Right kidney (tissue), 9 donors: ENCODE measurements at places on chromosomes 1 and 21.
A peak's percentile ranks its signal among the peaks of the same experiment; 100 is the strongest.

GRCh38 chr1:94709891-94710581 lies 110.1 kb upstream of the SLC44A3 start:
- no peak for DNase-seq

DNA sequence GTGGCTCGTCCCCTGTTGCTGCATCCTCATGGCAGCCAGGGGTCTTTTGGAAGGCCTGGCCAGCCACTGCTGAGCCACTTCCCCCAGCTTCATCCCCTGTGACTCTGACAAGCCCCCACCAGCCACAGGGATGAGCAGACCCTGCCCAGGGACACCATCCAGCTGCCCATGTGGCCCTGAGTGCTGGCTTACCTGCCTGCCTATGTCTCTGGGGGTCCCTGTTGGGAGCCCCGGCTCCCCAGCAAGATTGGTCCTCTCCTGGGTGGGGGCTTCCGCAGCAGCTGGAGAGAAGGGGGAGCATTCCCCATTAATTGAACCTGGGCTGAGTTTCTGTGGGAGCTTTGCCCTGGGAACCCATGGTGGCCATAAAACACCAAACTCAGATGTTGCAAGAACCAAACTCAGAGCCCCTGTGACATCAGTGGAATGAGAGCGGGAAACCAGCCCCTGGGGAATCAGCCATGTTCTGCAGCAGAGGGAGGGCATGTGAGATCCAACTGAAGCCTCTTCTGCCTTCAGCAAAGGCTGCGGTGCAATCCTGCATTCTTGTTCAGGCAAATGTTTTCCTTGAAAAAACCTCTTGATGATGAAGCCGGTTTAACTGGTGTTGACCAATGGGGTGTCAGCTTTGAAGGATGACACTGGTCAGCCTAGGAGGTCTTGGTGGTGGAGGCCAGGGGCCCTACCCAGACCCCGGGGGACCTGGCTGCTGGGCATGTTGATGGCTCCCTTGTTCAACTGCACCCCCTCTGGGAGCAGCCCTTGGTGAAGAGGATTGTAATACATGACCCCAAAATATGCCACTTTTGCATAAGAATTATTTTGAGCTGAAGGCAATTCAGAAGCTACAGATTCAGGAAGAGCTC lies 28.3 kb upstream of the COL18A1 start:
- DNase-seq: no peak

GRCh38 chr1:221690858-221691257 lies 51.0 kb downstream of the DUSP10 start:
- no peak for DNase-seq

- no peak for DNase-seq
Measured at GRCh38 chr1:215022741-215023141, 59.8 kb upstream of the KCNK2 start.

GRCh38 chr1:217097819-217098218 lies 374.6 kb upstream of the ESRRG start:
- no peak for DNase-seq

DNA sequence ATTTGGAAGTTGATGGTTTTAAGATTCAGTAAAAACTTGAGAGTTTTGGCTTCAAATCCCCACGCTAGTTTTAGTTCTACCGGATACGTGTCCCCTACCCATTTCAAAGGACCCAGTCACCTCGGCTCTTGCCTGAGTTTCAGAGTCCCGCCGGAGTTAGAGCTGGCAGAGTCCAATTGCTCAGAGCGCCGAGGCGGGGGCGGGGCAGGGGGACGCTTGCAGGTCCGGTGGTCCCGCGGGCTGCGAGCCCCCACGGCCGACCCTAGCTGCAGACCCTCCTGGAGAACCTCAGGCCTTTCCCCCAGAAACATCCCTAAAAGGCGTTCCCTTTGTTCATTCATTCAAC lies 765 bp upstream of the VPS45 start:
- peak; percentile 94 for DNase-seq

GRCh38 chr1:26225033-26225831 lies 8.8 kb upstream of the CEP85 start:
- DNase-seq: peak; percentile 65

- DNase-seq: no peak
Measured at GRCh38 chr1:157975228-157975950, 18.1 kb upstream of the KIRREL1 start.

- DNase-seq: peak; percentile 62
Measured at GRCh38 chr1:212606395-212607205, 2.0 kb upstream of the ATF3 start.

DNA sequence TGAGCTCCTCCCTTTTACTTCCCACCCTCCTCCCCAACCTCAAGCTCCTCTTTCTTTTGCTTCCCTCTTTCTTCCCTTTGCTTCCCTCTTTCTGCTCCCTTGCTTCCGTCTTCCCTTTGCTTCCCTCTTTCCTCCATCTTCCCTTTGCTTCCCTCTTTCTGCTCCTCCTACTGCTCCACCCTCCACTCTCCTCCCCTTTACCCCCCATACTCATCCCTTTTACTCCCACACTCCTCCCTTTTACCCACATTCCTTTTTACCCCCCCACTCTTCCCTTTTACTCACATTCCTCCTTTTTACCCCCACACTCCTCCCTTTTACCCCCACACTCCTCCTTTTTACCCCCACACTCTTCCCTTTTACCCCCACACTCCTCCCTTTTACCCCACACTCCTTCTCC lies 30.2 kb downstream of the PGBD5 start:
- no peak for DNase-seq

DNA sequence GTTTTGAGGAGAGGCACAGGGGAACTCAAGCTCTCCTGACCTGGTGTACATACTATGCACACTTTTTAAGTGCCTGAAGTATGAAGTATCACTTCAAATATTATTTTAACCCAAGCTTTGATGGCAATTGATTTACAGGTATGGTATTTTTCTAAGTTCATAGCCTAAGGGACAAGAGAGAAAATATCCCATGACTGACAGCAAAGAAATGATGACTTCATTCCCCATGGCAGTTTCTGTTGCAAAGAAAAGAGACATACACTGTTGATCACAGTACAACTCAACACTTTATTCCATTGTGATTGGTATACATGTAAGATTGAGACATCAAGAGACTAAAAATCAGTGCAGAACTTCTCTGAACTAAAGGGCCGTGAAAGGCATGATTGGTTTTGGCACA lies 41.8 kb upstream of the BCL10 start:
- DNase-seq: no peak

DNA sequence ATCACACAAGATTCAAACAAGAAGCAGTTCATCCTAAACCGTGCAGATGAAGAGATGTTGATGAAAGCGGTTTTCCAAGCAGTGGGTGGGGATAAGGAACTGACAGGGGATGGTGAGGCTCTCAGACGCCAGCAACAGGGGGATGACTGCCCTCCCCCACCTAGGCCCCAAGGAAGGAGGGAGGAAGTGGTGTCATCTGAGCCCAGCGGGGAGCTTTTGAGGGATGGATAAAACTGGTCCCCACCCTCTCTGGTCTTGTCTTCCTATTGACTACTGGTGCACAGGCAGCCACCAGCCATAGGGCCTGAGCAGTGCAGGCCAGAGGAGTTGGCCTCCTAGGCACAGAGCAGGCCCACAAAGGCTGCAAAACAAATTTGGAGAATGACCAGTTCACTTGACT lies 175.5 kb downstream of the HUNK start:
- DNase-seq: no peak

DNA sequence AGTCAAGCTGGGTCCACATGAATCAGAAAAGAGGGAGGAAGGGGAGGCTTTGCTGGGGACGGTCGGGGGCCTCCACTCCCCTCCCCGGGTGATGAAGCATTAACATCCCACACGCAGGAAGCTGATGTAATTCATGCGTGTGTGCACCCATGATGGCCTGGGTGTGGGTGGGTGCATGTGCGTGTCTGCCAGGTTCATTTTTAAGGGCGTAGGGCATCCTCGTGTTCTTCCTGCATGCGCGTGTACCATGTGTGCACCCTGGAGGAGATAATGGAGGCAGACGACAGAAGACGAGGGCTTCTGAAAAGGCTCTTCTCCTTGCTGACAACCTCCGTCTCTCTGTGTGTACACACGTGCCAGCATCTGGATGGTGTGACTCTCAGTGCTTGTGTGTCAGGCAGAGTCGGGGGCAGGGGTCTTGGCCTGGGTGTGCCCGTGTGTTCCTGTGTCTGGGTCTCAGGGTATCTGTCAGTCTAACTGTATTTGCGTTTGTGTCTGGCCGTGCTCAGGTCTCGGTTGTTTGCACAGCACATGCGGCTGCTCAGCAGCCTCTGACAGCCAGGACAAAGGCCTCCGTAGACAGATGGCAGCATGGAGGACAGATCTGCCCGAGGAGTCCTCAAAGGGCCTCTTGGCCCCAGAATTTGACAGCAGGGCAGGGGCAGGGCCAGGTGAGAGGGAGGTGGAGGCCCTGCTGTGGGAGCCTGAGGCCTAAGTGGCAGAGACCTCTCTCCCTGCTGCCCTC lies 2.4 kb downstream of the RAP1GAP start:
- no peak for DNase-seq

DNA sequence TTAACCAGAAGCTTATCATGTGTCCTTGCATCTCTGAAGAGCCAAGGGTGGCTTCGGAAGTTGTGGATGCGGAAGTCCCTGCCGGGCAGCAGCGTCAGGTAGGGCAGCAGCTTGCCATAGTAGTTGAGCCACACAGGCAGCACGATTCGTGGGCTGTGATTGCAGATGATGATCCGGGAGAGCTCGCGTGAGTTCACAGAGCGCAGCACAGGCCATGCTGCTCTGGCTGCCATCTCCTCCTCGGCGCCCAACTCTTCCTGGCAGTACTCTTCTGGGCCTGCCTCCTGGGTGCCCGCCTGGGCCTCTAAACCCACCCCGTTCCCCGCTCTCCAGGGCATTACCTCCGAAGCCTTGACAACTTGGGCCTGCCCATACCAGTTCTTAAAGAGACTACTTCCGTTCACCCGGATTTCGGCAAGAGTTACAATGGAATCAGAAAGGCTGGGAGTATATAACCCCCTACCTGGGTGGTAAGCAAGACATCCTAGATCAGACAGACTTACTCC lies at the start of gene VHLL:
TSS of gene VHLL (minus strand) at position 456 of the 506 bp plus-strand sequence. CDS start at position 338, 118 bp downstream.
- DNase-seq: no peak

DNA sequence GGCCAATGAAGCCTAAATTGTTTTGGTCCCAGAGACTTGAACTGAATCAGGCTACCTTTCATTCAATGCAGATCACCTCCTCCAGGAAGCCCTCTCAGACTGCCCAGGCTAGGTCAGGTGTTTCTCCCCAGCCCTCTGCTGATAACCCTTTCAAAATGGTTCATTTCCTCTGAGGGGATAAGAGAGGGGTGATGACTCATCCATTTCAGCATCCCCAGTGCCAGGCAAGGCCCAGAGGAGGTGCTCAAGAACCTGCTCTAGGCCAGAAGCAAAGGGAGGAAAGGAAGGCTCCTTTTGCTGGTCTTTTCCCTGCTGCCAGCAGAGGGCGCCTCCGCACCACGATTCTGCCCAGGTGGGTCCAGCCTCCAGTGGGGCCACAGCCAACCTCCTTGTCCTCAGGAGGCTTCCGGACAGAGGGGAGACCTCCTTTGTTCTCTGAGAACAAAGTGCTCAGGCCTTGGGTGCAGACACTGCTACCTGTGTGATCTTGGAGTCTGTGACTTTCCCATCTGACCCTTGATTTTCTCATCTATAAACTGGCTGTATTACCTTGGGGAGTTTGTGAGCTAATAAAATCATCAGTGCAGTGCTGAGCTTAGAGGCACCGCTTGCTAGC lies 45.3 kb upstream of the ARHGEF10L start:
- peak; percentile 33 for DNase-seq

DNA sequence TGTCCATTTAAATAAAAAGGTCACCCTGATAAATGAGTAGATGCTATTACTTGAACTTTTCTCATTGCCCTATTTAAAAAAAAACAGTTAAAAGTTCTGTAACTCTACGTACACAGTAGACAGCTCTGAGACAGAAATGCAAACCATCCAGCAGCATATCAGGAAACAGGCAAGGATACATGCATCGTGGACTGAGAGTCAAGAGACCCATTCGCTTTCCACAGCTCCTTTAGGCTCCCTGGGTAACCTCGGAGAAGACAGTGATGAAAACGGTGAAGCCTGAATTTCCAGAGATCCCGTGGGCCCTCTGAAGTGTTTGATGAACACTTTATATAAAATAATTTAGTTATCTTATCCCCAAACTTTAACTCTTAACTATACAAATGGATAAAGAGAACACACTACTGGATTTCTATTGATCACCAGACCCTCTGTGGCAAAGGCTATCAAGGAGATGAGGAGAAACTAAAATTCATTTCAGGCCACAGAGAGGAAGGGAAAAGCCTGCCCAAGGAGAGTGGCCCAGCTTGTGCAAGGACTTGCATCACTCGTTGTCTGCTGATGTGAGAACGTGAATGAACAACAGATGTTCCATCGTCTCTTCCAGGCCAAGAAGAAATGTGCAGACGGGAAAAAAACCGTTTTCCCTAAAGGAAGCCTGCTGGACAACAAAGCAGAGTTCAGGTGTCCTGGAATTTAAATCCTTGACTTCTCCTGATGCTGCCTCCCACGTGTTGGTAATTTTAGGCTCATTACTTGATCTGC lies 131.0 kb downstream of the TGFBR3 start:
- no peak for DNase-seq

- DNase-seq: no peak
Measured at GRCh38 chr1:206937425-206937824, 8.8 kb downstream of the PIGR start.

DNA sequence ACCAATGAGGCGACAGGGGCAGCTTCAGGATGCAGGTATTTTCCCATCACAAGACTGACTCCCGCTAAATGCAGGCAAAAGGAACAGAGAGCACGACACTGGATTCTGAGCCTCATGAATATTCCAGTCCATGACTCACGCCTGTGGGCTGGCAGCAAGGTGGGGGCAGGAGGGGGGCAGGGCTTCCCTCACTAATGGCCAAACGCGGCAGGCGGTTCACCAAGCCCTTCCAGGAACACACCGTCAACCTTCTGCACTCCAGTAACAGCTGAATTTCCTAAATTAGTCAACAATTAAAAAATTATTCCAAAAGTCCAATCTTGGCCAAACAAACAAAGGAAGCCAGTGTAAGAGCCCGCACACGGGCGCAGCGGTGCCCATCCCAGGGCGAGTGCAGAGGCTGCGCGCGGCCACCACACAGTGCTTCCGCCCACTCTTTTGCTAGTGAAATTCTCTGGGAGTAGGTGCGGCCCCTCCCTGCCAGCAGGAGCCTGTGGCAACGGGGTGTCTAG lies 12.5 kb upstream of the GPR153 start:
- peak; percentile 54 for DNase-seq

- DNase-seq: no peak
Measured at GRCh38 chr21:17461582-17461981, 51.3 kb upstream of the CXADR start.

DNA sequence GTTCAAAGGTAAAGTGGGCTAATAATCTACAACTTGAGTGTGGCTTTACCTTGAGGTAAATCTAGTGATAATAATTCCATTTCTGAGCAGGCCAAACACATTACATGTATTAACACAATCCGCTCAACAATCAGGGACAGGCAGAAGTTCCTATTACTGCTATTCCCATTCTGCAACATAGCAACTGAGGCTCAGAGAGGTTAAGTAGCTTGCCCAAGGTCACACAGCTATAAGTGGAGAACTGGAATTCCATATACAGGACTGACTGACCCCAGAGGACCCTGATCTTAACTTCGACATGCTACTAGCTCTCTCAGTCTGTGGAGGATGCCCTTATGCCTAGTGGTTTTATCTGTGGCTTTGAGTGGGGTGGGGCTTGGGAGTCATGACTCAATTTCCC lies 110.1 kb downstream of the TRABD2B start:
- no peak for DNase-seq

- DNase-seq: no peak
Measured at GRCh38 chr1:182035097-182035770, 26.3 kb downstream of the ZNF648 start.
